ENCODE measurements at places on chromosomes 5 and 9.

GRCh38 chr9:109245310-109245897 lies 75.5 kb downstream of the EPB41L4B start:
- DNase-seq = no peak

- no peak for DNase-seq
Measured at GRCh38 chr5:133081703-133082102, 29.9 kb downstream of the HSPA4 start.

- DNase-seq = no peak
Measured at GRCh38 chr5:144206141-144206540, 35.5 kb downstream of the KCTD16 start.

DNA sequence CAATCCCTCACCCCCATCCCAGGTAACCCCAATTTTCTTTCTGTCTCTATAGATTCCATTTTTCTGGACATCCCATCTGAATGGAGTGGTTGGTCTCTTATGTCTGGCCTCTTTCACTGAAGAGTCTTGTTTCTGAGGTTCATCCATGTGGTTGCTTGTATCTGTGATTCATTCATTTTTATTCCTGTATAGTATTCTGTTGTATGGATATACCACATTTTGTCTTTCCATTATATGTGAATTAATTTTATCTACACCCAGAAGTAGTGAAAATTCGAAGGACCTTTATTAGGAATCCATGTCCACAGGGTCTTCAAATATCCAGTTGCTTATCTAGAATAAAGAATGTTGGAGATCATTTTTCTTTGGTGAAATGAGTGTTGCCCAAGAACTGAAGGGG lies 207.6 kb upstream of the MSX2 start:
- no peak for DNase-seq

GRCh38 chr9:105483618-105484017 lies 35.8 kb downstream of the FSD1L start:
- DNase-seq = no peak

- DNase-seq = no peak
Measured at GRCh38 chr5:119117237-119117636, 46.4 kb downstream of the DMXL1 start.

- DNase-seq = no peak
Measured at GRCh38 chr5:45288746-45289145, 407.4 kb downstream of the HCN1 start.

GRCh38 chr5:134989266-134989830 lies 21.6 kb downstream of the CATSPER3 start:
- DNase-seq = no peak

- no peak for DNase-seq
Measured at GRCh38 chr5:119344231-119344630, 11.6 kb upstream of the TNFAIP8 start.

DNA sequence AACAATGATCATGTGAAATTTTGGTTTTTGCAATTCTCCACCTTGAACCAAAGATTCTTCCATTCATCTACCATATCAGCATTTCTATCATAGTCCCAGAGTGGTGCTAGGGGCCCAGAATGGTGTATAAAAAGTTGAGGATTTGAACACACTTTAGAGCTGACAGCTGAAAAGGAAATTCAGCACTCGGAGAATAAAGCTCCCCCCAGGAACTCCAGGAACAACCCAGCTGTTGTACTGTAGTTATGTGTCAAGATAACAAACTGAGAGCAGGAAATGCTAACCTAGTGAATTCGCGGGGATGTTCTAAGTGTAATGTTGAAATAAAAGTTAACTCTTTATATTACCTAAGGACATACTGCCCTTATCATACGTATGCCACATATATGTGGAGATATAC lies 216.7 kb downstream of the NFIB start:
- no peak for DNase-seq

- DNase-seq = no peak
Measured at GRCh38 chr5:72160329-72160728, 53.1 kb downstream of the MAP1B start.

Data from esophagus squamous epithelium (tissue), 5 donors.